ENCODE measurements at places on chromosomes 3 and 15. TPM values are rescaled to one million over a fixed set of nuclear protein-coding genes. Genes with fewer than 3 reads are reported as not detected.
A peak's percentile ranks its signal among the peaks of the same experiment; 100 is the strongest.

KLHL6 gene
- total RNA-seq = 5.1 TPM

CASR gene
- not detected for total RNA-seq

DNA sequence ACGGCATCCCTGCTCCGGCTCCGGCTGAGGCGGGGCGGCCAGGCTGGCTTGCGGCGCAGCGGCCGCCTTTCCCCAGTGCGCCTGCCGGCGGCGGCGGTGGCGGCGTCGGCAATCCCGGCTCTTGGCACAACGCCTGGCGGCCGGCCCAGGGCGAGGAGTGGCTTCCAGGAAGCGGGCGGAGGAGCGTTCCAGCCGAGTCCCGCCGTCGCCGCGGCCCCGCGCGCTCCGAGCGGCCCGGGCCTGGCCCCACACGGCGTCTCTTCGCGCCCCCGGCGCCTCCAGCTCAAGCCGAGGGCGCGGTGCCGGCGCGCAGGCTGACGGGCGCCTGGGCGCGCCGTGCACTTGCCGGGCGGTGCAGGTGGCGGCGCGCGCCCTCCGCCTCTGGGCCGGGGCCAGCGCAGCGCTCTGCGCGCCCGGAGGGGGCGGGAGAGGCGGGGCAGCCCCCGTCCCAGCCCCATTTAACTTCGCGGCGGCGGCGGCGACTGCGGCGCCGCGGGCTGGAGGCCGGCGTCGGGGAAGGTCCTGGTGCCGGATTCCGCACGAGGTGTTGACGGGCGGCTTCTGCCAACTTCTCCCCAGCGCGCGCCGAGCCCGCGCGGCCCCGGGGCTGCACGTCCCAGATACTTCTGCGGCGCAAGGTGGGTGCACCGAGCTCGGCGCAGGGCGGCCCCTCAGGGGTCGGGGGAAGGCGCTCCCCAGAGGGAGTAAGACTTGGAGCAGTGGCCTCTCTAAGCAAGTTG lies at the start of gene ADAMTSL3:
TSS of gene ADAMTSL3 (plus strand) at position 485 of the 740 bp plus-strand sequence. CDS start 1,639 bp downstream, outside the sequence.
- DNase-seq = peak; percentile 37

GRCh38 chr3:158355623-158356588 lies 215.1 kb upstream of the MLF1 start:
- no peak for DNase-seq

DNA sequence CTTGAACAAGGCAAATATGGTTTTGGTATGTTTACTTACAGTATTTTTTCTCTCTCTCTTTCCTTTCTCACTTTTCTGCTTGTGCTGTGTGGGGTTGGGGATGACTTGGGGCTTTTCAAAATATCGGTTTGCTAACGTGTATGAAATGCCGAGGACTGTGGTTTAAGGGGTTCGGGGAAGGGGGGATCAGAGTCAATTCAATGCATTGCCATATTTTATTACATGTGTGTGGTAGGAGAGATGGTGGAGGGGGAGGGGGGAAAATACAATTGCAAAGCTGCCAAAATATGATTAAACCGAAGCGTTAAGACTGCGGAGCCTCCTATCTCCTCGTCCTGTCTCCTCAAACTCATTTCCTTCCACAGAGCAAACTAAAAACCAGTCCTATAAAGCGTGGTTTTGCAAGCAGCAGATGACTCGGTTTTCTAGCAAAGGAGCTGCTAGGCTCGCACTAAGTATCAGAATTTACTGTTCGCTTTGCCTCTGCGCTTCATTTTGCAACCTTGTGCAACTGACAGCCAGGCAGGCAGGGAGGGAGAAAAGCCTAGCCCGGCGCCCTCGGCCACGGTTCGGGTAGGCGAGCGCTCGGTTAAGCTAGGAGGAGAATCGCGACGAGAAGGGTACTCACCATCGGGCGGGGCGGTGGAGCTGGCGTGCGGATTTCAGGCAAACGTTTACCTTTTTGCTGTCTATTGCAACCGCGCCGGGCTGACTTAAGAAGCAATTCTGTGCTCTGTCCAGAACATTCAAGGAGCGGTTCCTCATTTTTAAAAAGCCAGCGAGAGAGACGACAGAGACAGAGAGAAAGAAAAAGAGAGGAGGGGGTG lies 4.0 kb upstream of the NR2F2 start:
- DNase-seq = peak; percentile 73

DNA sequence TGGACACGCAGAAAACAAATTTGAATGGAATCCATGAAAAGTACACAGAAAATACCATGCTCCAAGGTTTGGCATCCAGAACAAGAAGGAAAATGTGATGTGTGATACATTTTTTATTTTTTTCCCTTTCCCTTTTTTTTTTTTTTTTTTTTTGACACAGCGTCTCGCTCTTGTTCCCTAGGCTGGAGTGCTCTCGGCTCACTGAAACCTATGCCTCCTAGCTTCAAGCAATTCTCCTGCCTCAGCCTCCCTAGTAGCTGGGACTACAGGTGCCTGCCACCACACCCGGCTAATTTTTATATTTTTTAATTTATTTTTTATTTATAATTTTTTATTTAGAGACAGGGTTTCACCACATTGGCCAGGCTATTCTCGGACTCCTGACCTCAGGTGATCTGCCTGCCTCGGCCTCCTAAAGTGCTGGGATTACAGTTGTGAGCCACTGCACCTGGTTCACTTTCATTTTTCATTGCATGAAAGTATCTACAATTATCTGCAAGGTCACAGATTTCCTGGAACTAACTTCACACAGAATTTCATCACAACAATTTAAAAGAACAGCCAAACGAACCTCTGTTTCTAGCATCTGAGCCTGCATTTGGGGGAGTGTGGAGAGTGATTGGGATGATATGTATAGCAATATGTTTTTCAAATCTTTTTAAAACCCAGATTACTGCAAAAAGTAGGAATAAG lies 8.3 kb downstream of the POU1F1 start:
- no peak for DNase-seq

GRCh38 chr3:1971780-1972179 lies 126.9 kb upstream of the CNTN4 start:
- DNase-seq = peak; percentile 69

DNA sequence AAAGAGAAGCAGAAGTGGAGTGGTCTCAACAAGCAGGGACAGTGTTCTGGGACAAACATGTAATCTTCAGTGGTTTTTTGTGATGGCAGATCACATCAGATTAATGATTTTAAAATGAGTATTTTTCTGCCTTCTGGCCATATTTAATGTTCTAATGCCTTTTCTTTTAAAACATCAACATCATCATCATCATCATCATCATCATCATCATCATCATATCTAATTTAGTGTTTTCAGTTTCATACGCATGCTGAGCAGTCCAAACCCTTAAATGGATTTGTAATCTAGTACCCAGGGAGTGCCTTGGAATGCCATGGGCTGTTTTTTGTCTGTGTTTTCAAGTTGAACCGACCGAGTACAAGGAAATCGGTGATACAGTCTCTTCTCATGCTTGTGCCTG lies 68.9 kb downstream of the CACNA2D3 start:
- DNase-seq = no peak

- DNase-seq = no peak
Observed at GRCh38 chr15:64850778-64851502, 9.2 kb downstream of the PLEKHO2 start.

Data from dermis blood vessel endothelial cell (primary cell).